T-cell (primary cell): ENCODE measurements at places on chromosomes 2 and 18.
A peak's percentile ranks its signal among the peaks of the same experiment; 100 is the strongest.

DNA sequence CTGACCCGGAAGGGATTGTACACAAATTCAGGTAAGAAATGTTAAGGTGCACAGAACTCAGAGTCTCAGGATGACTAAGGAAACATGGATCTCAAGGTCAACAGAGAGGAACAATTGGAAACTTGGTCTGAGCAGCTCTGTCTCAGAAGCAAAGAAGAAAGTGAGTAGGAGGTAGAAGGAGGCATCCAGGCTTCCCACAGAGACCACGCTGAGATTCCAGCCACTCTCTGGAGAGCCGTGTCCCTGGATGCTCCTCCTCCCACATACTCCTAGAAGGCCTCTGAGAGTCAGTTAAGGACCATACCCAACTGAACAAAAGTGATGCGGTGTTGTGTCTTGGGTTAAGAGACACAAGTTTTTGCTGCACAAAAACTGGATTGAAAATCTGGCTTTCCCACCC is 8.6 kb upstream of the PLB1 start:
- no peak for DNase-seq

- no peak for DNase-seq
These were observed 7.0 kb downstream of the EVX2 start for GRCh38 chr2:176076796-176077195.

GRCh38 chr2:211351987-211352386 is 795.6 kb downstream of the CPS1 start:
- no peak for DNase-seq

DNA sequence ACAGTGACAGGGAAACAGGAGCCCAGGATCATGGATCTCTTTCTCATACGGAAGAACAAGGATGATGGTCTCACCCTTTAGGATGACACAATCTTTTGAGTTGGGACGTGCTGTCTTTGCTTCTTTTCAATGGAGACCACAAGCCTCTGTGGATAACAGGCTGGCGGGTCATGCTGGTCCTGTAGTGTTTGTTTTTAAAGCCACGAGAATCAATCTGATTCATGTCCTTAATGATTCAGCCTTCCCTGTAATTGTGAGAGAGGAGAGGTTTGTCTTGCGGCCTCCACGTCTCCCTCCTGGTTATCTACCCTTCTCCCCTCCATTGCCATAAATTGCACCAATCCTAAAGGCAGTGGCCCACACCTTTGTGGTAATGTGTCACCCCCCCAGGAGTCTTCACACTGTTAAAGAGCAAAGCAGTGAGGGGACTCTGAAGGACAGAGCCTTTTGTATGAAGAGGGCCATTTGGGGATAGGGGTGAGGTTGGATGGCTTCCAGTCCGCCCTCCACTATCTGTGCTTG is 87.7 kb upstream of the TGFA start:
- no peak for DNase-seq

- DNase-seq, result no peak
These were observed 24.2 kb upstream of the PTPN4 start for GRCh38 chr2:119735565-119735964.

GRCh38 chr2:120973196-120973595 is 237.5 kb downstream of the GLI2 start:
- no peak for DNase-seq

- no peak for DNase-seq
These were observed 323.4 kb downstream of the GALNT13 start for GRCh38 chr2:154194909-154195643.

DNA sequence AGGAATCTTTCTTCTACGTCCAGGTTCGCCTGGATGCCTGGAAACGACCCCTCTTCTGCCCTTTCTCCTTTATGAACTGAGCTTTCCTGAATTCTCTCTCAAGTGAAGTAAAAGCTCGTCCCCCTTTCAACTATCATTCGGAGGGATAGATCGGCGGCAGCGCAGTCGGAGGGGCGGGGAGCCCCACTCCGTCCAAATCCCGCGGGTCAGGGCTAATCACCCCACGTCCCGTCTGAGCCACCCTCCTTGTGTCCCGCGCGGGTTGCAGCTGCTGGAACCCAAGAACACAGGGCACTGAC is 367 bp downstream of the FBXO48 start:
- DNase-seq, result no peak

GRCh38 chr2:219282943-219283581 is 3.9 kb downstream of the DNAJB2 start:
- no peak for DNase-seq

GRCh38 chr18:323253-323622 is 55.4 kb upstream of the THOC1 start:
- DNase-seq, result no peak

DNA sequence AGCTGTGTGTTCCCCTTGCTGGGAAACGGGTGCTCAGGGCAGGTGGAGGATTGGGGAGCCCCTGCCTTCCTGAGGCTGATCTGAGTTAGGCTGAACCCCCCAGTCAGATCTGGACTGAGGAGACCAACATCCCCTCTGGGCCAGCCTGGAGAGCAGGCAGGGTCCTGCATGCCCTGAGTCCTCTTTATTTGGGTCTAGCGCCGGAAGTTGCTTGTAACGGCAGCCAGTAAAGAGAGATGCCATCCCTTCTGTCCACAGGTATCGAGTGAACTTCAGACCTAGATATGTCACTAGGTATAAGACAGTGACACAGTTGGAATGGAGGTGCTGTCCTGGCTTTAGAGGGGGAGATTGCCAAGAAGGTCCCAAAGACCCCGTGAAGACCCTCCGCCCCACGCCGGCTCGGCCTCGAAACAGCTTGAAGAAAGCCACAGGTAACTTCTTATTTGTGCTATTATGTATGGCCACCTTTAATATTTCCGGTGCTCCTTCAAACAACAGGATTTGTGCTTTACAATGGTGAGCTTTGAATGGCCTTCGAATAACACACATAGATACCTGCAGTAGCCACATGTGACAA is 38.0 kb downstream of the EMILIN2 start:
- DNase-seq, result no peak

GRCh38 chr2:218194880-218195279 is 22.1 kb upstream of the ARPC2 start:
- DNase-seq, result no peak

GRCh38 chr18:27869735-27870134 is 307.2 kb downstream of the CDH2 start:
- no peak for DNase-seq

DNA sequence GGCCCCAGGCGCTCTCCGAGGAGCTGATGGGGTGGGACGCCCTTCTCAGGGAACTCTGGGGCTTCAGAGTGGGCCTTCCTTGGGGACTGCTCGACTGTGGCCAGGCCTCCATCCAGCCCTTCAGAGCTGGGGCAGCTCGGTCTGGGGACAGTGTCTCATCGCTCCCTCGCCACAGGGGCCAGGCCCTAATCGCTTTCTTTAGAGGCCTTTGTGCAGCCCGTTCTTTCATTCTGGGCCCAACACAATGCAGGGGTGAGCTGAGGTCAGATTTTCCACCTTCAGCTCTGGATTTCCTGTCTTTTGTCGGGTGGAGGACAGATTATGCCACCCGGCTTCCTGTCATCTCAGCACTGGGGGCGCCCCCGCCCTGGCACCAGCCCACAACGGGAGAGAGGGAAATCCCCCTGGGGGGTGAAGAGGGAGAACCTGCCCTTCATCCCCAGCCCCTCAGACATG is 25.2 kb downstream of the MYCN start:
- peak; percentile 34 for DNase-seq

GRCh38 chr2:1494906-1495305 is 81.6 kb downstream of the TPO start:
- DNase-seq, result no peak

GRCh38 chr2:47282621-47283272 is 120.2 kb upstream of the MSH2 start:
- no peak for DNase-seq

GRCh38 chr2:71562518-71562917 is 109.2 kb downstream of the DYSF start:
- DNase-seq, result no peak

DNA sequence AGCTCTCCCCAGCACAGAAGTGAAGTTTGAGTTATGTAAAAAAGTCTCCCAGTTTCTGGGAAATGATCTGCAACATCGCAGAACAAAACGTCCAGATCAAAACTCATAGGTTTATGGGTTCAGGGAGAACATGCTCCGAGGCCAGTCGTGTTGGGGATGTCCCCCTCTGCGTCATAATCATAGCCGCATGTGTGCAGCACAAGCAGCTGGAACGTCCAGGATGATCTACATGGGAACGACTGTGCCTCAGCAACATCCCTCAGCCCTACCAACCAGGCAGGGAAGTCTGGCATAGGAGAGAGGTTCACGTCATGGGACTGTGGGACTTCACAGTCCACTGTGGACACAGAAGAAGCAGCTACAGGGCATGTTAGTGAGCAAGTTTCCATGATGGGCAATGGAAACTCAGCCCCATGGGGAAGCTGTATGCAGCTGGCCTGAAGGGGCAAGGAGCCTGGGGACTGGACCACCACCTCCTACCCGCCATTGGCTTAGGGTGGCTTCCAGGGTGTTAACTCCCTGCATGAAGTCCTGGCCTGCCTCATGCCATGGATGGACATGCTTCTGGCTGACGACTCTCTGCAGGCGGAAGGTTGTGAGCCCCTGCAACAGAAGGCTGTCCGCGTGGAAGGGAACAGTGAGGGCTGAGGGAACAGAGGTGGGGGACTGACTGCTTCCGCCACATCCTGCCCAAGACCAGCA is 96.9 kb downstream of the COPS8 start:
- no peak for DNase-seq

DNA sequence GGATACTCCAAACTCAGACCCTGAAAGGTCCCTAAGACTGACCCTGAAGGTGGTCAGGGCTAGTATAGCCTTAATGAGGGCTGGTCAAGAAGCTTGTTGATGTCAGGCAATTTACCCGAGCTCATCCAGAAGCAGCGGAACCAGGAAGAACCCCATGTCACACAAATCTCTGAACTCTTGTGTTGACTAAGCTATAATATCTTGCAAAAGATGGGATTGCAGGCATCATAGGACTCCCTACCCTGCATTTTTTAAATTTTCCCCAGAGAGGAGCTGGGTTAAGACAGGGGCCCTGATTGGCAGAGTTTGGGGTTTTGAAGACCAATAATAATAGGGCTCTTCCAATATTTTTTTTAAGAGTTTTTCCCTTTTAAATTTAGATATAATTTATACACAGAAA is 2.0 kb upstream of the PLEKHB2 start:
- no peak for DNase-seq

DNA sequence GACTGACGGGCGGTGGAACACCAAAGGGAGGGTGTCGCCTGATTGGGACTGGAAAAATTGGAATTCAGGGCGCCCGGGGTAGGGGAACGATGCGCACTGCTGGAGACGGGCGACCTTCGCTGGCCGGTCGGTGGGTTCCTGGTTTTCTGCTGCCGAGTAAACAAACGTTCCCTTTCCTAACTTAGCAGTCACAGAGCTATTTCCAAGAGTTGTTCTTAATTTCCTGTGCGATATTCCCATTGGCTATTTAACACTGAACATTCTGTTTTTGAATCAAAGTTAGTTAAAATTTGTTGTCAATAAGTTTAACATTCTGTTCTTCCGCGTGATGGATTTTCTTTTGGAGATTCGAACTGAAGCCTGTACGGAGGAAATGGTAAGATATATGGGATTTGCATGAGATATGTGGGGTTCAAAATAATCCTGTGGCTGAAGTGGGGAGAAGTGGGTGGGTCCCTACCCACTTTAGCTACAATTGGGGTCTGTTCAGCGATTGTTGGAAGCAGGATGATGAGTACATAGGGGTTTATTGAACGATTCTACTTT is 862 bp downstream of the C18orf54 start:
- DNase-seq, result no peak

DNA sequence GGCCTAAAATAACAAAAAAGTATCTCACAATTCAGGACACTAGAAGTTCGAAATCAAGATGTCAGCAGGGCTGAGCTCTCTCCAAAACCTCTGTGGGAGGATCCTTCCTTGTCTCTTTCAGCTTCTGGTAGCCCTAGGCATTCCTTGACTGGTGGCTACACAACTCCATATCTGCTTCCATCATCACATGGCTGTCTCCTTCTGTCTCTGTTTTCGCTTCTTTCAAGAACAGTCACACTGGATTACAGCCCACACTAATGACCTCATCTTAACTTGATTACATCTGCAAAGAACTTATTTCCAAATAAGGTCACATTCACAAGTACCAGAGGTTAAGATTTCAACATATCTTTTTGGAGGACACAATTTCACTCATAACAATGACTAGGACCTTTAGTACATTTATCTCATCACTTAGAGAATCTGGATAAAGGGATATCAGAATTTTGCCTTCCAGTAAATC is 275.2 kb downstream of the IRS1 start:
- DNase-seq, result no peak

GRCh38 chr2:175889701-175890302 is 112.3 kb downstream of the LNPK start:
- no peak for DNase-seq

DNA sequence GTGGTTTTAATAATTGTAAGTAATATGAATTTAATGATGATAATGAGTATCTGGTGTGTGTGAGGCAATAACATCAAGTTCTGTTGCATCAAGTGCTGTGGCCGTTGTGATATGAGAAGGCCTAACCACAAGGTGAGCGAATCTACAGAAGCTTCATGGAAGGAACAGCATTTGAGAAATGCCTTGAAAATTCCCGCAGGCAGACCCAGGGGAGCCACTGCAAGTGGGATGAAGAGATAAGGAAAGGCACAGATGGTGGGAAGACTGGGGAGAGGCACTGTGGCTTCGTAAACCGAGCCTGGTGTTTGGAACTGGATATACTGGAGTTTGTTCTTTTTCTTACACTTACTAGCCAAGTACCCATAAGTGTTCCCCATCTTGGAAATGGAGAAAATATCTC is 357.5 kb downstream of the PTPRM start:
- DNase-seq, result no peak

DNA sequence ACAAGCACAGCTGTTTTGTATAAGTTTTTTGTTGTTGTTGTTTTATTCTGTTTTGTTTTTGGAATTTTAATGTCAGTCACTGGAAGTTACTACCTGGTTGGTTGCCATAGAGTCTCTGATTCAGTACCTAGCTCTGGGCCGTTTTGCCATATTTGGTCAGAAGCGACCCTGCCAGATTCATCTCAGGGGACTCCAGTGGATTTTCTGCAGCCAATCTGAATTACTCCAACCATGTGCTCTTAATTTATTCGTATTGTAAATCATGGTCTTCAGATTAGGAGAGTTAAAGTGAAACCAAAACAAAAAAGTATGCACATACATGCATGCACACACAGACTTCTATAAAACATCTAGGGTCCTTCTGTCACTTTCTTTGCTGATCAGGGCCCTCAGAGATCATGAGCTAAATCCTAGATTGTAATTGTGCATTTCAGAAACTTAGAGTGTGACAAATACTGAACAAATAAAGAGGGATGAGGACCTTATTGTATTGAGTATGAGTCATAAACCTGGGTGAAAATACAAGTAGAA is 317.4 kb upstream of the UBE2E3 start:
- DNase-seq, result no peak

- DNase-seq, result no peak
These were observed 128.5 kb downstream of the COPS8 start for GRCh38 chr2:237214030-237214675.

- no peak for DNase-seq
These were observed 7.0 kb downstream of the ASTL start for GRCh38 chr2:96131152-96131812.
